ENCODE measurements at places on chromosomes 5 and 9.

DNA sequence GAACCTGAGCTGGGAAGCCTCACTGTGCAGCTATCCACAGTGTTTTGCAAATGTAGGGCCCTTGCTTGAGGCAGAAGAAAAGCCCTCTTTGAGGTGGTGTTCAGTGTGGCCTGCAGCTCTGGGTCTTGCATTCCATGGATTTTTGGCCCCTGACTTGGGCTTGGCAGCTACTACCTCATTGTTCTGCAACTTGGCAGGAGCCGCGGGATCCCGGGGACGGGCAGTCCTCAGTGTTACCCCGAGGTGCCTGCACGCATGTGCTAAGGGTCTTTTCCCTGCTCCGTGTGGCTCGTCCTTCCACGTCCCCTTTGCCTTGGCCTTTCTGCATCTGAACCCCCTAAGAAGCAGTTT, 39.8 kb downstream of the NEK6 start:
- DNase-seq = no peak

GRCh38 chr5:121377461-121377860, 474.2 kb upstream of the FTMT start:
- no peak for DNase-seq

- DNase-seq = no peak
These were observed 14.0 kb downstream of the TMEM174 start for GRCh38 chr5:73186976-73187375.

GRCh38 chr5:87909382-87909781, 359.3 kb downstream of the TMEM161B start:
- no peak for DNase-seq

DNA sequence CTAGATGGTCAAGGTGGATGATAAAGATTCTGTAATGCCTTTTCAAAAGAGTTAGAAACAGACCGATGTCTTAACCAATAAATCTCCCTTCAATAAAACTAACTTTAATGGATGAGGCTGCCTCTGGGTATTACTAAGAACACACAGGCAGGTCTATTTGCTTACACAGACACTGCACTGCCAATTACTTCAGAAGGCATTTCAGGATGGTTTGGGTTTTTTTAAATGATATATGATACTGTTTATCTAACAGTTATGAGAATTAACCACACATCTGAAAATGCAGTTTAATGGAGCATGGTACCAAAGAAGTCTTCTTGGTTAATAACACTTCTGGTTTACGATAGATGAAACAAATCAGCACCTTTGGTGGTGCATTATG, 367.9 kb upstream of the GRAMD2B start:
- DNase-seq = no peak

- no peak for DNase-seq
These were observed 426.2 kb upstream of the PTPRD start for GRCh38 chr9:11039006-11039405.

GRCh38 chr9:37327553-37327952, 94.9 kb upstream of the GRHPR start:
- DNase-seq = no peak

Measured in endothelial cell (in vitro differentiated cells).